A673 (cell line): ENCODE measurements at places on chromosomes 13 and 19.

- no peak for DNase-seq
These were observed 19.6 kb downstream of the CCDC8 start for GRCh38 chr19:46393456-46394401.

GRCh38 chr13:94974015-94974951 lies 261.9 kb upstream of the SOX21 start:
- no peak for DNase-seq

GRCh38 chr19:6064336-6065073 lies 45.8 kb downstream of the RFX2 start:
- DNase-seq = no peak

DNA sequence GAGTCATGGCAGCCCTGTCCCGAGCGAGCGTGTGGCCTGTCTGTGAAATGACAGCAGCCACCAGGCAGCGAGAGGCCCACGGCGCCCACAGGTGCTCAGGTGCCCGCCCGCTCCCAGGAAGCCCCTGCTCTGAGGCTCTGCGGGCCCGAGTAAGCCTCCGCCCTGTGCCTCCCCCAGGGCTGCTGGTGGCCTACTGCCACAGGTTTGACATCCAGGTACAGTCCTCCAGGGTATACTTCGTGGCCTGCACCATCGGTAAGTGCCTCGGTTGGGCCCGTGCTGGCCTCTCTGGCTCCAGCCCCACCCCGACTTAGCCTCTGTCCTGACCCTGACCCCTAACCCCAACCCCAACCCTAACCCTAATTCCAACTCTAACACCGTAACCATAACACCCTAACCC lies 15.0 kb upstream of the TMPRSS9 start:
- DNase-seq = no peak

DNA sequence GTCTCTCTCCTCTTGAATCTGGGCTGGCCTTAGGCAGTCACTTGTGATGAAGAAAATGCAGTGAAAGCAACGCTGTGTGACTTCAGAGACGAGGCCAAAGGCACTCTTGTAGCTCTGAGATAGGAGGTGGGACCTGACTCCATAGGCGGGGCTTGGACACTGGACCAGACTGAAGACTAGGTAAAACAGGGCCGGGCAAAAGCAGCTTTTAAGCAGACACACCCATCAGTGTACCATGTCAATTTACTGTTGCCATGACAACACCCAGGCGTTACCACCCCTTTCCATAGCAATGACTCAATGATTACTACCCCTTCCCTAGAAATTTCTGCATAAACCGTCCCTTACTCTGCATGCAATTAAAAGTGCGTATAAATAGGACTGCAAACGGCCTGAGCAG lies 6.6 kb upstream of the EID2 start:
- no peak for DNase-seq

DNA sequence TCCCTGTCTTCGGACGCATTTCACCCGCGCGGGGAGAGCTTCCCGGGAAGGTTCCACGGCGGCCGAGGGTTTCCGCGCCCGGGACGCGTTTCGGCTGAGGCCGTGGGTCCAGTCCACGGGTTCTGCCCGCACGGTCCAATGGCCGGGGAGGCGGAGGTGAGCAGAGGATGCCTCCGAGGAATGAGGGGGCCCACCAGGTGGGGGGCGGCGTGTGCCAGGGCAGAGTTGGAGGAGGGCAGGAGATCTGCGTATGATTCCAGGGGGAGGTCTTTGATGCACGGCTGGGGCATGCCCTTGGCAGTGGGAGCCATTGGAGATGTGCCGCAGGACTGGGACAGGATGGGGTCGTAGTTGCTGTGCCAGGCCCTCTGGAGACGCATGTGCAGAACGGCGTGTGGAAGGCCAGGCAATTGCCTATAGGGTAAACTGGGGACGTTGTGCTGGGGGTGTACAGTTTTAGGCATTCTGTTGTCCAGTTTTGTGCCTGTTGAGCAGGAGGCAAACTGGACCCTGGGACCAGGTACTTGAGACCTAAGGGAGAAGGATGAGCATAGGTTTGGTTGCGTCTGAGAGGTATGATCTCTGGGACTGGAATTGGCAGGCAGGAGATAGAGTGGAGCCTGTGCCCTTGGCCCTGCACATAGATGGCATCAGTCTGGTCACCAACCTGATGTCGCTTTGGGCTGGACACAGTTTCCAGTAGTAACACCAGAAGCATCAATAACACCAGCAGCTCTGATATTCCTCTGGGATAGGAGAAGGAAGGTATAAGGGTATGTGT lies 751 bp downstream of the ZNF584 start:
- DNase-seq = peak; percentile 59

DNA sequence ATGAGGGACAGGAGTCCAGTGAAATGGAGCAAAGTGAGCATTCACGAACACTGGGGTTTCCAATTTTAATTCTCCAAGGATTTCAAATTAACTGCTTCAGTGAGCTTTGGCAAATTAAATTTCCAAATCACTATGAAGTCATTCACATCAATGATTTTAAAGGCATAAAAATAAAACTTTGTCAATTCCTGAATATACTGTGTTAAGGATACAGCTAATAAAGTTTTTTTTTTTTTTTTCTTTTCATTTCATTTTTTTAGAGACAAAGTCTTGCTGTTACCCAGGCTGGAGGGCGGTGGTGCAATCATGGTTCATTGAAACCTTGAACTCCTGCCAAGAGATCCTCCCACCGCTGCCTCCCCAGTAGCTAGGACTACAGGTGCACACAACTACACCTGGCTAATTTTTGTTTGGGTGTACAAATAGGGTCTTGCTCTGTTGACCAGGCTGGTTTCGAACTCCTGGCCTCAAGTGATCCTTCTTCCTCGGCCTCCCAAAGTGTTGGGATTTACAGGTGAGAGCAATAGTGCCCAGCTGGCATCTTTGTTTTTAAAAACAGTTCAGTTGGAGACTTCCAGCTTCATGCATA lies 21.9 kb downstream of the RBM26 start:
- DNase-seq = no peak

DNA sequence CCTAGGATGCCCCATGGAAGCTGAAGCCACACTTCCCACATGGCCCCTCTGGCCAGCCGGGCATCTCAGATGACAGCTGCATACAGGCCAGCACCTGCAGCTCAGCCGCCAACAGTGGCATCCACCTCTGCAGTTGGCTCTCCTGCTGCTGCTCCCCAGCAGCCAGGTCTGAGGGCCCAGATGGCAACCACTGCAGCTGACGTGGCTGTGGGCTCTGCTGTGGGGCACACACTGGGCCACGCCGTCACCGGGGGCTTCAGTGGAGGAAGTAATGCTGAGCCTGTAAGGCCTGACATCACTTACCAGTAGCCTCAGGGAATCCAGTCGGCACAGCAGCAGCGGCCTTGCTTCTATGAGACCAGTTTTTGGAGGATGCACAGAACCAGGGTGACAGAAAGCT lies 45.3 kb upstream of the LSM14A start:
- no peak for DNase-seq

DNA sequence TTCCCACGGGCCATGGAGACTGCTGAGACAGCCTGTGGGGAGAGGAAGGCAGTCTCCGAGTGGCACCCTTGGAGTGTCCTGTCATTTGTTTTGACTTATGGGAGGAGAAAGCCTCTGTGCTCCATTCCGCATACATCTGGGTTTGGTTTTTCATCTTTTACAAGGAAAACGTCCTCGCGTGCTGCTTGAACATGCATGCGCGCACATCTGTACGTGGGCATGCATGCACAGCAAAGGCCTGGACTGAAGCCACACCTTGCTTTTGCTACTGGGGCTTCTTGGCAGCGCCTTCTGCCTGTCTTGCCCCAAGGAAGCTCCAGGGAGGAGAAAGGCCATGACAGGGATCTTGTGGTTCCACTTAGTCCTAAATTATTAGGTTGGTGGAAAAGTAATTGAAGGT lies 44.0 kb downstream of the SUGP2 start:
- no peak for DNase-seq

DNA sequence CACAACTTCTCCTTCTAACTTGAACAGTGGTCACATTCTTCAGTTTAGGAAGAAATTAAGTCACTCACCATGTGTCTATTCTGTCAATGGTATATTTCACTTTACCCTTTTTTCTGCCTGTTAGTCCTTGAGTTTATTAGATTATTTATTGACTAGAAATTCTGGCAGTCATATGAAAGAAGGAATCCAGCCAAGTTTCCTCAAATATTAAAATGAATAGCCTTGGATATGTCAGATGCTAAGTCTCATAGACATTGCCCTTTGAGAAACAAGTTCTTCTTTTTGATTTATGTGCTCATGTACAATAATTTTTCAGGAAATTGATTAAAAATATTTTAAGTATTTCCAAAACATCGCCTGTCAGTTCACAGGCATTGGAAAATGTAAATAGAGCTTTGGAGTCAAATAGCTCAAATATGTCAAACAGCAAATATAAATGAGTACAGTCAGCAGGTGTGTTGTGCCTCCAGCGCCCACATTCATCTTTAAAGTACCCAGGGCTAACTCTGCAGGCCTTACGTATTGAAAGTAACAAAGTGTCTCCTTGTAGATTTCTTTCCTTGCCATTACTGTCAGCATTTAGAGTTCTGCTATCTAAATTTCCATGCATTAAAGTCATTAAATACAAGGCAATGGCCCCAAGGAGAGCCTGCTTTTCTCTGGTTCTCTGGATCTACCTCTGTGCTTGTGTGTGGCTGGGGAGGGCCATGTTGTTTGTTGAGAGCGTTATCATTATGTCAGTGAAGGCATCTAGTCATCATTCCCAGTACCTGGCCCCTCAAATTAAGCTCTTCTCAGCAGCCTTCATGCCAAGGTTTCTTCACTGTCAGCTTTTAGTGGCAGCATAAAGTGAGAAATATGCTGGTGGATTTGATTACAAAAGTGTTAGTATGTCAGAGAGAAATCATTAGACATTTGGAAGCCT lies 76.3 kb upstream of the TRPC4 start:
- no peak for DNase-seq

GRCh38 chr19:18167975-18168645 lies 5.5 kb upstream of the IFI30 start:
- DNase-seq = peak; percentile 49

GRCh38 chr19:924553-925086 lies 1.2 kb upstream of the ARID3A start:
- no peak for DNase-seq

GRCh38 chr19:13012390-13012689 lies 17.1 kb downstream of the NFIX start:
- DNase-seq = no peak

GRCh38 chr19:16457954-16458331 lies 13.8 kb downstream of the EPS15L1 start:
- DNase-seq = no peak
